CMK (cell line): ENCODE measurements at places on chromosomes 1 and 21.

DNA sequence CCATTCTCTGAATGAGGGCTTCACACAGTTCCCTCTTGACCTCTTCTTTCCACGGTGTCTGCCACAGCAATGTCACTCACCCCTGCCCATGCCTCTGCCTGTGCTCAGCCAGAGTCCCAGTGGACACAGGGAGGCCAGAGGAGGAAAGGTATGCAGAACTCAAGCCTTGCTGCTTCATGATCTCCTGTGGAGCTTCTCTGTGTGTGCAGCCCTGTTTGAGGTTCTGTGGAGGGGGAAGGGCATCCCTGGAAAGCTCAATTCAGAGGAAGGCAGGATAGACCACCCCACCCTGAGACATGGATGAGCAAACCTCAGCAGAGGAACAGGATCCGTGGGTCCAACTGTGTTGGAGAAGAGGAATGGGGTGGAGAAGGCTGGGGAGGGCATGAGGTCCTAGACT lies 2.0 kb downstream of the HCN3 start:
- DNase-seq: no peak

GRCh38 chr1:67390041-67390887 lies 39.9 kb downstream of the SERBP1 start:
- no peak for DNase-seq

- DNase-seq: no peak
These were observed 2.2 kb upstream of the KANK4 start for GRCh38 chr1:62321446-62321845.

GRCh38 chr1:96236156-96236739 lies 485.3 kb upstream of the PTBP2 start:
- peak; percentile 20 for DNase-seq

- no peak for DNase-seq
These were observed 27.8 kb upstream of the CLDN8 start for GRCh38 chr21:30243691-30244090.

DNA sequence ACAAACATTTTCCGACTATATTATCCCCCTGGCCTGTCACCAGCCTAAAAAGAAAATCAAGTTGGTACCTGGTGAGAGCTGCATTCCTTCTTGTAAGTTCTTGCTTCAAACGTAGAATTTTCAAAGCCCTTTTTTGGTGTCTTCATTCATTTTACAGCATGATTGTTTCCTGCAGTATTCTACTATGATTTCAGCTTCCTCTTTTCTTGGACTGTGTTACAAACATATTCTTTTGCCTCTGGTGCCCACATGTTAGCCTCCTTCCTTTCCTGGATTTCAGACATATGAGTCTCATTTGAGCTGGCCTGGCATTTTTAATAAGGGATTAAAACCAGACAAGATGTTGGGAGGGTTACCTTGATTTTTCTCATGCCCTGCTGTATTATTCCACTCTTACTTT lies 142.5 kb downstream of the PIGK start:
- DNase-seq: no peak

DNA sequence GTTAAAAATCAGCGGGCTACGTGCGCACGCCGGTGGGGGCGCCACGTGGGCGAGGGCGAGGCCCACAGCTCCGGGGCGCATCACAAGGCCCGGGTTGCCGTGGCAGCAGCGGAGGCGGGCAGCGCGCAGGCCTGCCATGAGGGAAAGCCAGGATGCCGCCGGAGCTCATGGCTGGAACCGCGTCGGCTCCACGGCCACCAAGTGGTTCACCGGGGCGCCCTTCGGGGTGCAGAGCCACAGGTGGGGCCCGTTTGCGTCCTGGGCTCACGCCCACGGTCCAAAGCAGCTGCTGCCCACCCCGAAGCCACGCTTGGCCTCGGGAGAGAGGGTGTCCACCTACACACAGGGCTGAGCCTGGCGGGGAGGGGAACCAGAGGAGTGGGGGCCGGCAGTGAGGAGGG lies 4.9 kb upstream of the TTC22 start:
- DNase-seq: no peak

DNA sequence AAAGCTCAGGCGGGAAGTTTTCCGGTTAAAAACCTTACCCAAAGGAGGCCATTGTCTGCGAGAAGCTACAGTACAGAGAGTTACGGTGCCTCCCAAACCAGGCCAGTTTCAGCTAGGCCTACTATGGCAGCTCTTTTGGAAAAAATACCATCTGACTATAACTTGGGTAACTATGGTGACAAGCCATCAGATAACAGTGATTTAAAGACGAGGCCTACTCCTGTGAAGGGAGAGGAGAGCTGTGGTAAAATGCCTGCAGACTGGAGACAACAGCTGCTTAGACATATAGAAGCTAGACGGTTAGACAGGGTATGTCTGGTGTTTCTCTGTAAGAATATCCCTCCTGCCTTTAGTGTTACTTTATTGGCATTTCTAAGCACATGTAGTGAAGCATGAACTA lies 165.9 kb downstream of the LRRC40 start:
- no peak for DNase-seq

GRCh38 chr1:93426181-93426580 lies 21.7 kb upstream of the FNBP1L start:
- no peak for DNase-seq

GRCh38 chr1:114112775-114113174 lies 40.9 kb downstream of the SYT6 start:
- DNase-seq: no peak

DNA sequence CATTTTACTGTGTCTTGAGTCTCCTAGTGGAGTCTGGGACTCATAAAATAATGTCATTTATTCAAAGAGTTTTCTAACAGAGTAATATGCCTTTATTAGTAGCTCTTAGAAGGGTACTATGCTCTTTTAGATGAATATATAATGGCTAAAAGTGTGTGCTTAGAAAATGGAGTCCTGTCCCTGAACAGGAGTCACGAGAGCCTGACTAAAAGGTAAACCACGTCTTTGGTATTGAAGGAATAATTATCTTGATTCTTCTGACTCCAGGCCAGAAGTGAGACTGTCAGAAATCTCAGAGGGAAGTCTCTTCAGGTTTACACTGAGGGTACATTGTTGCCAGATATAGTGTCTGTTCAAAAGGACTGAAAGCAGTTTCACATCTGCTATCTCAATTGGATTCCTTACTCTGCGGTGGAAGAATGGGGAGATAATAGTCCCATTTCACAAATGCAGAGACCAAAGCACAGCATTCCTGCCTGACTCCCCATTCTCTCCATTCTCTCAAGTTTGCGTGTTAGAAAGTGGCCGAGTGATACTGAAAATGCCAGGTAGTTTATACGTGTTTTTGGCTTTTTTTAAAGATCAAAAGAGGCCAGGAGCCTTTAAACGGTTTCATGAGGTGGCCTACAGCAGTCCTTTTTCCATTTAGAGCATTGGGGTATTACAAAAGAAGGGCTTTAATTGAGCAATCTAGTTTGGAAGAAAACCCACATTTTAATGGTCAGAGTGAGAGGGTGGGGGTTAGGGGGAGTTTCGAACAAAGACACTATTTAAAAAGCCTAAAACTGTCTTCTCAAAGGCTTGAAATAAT lies 176.6 kb downstream of the VPS13D start:
- DNase-seq: no peak

- no peak for DNase-seq
These were observed 7.1 kb downstream of the SLC37A1 start for GRCh38 chr21:42520628-42521253.

DNA sequence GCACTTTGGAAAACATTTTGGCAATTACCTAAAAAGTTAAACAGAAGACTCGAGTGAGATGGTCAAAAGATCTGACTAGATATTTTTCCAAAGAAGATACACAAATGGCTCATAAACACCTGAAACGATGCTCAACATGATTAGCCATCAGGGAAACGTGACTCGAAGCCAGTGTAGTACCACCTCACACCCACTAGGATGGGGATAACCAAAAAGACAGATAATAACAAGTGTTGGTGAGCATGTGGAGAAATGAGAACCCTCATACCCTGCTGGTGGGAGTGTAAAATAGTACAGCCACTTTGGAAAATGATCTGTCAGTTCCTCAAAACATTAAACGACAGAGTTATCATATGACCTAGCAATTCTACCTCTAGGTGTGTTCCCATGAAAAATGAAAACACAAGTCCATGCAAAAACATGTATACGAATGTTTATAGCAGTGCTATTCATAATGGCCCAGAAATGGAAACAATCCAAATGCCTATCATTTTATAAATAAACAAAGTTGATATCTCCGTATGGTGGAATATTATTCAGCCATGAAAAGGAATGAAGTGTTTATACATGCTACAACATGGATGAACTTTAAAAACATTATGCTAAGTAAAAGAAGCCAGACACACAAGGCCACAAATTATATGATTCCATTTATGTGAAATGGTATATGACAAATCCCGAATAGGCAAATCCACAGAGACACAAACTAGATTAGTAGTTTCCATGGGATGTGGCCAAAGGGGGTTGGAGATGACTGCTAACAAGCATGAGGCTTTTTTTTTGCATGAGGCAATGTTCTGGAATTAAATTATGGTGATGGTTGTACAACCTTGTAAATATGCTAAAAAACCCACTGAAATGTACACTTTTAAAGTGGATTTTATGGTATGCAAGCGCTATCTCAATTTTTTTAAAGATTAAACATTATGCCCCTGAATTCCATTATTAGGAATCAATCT lies 625.3 kb downstream of the KIF26B start:
- peak; percentile 17 for DNase-seq

DNA sequence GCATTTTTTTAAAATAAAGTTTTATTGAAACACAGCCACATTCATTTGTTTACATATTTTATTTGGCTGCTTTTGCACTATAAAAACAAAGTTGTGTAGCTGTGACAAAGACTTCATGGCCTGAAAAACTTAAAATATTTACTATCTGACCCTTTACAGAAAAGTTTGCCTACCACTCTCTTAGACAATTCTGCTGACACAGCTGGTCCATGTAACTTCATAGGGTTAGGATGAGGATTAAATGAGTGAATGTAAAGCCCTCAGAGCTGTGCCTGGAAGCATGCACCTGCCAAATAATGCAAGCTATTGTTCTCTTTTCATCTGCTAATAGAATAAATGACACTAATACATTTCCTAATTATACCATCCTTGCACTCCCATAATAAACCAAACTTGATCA lies 67.7 kb downstream of the FCRL5 start:
- DNase-seq: no peak

- DNase-seq: no peak
These were observed 104.1 kb upstream of the TMPRSS2 start for GRCh38 chr21:41611966-41612606.

DNA sequence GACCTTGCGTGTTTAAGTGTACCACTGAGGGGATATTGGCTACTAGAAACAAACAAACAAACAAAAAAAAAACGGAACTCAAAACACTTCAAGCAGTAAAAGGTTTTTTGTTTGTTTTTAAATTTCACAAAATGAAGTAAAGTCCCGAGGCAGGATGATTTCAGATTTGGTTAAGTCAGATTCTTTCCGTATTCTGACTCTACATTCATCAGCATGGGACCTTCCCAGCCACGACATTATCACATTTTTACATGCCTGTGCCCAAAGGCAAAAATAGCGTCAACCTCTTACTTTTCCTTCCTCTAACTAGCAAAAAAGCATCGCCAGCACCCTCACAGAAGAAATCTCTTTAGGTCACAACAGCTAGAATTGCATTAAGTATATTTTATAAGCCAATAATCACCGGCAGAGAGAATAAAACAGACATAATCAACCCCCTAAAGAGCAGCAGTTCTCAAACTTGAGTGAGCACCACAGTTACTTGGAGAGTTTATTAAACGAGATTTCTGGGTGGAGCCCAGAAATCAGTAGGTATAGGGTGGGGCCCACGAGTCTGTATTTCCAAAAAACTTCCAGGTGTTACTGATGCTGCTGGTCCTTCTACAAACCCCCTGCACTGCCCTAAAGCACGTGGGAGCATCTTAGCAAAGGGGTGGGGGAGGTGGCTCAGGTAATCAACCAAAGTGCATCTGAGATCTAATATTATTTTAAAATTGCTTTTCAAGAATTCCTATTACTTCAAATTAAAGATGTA lies 227.6 kb downstream of the RGS7 start:
- DNase-seq: no peak

GRCh38 chr1:172398193-172398592 lies 22.3 kb upstream of the C1orf105 start:
- no peak for DNase-seq

- no peak for DNase-seq
These were observed 19.4 kb downstream of the PDE4B start for GRCh38 chr1:65812065-65812464.

DNA sequence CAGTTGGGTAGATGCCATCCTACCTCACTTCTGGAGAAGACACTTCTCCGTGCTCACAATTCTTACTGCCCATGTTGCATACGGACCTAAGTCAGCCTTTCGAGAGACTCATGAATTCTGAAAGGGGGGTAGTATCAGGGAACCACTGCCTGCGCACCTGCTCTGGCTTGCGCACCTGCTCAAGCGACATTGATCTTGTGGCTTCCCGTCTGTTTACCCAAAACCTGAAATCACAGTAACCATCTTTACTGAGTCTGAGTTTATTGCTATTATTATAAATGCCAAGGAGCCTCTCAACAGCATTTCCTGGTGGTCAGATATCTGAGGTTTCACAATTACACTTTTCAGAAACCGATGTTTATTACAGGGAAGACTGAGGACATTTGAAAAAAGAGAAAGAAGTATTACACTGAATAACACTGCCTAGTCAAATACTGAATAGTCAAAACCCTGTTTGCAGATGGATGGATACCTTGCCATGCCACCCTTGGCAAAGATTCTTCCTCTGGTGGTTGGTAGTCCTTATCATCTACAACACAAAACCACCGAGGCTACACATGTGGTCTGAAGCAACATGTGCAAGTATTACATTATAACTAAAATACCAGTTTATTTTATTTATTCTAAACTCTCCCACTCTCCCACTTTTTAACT lies 208.7 kb downstream of the SIPA1L2 start:
- DNase-seq: no peak

DNA sequence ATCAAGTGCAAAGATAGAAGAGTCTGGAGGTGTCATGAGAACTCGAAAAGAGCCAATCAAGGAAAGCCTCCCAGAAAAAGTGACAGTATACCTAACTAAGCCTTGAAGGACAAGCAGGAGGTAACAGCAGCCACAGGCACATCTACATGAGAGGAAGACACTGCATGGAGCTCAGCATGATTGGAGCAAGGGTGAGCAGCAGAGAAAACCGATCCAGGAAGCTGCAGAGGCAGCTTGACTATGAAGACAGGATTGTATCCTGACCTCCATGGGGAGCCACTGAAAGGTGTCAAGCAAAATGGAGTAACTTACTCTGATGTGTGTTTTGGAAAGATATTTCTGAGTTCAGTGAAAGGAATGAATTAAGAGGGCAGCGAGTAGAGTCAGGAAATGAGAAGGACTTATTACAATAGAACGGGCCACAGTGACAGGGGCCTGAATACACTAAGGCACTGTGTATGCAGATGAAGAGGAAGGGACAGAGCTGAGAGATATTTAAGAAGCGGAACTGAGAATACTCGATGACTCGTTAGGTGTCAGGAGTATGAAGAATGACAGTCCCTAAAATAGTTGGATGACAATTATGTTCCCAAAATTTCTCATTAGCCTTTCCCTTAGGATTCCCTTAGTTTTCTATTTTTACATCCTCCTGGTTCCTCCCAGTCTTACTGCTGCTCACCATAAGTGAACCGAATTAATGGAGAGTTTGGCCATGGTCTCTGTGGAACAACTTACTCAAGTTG lies 139.3 kb upstream of the NFIA start:
- DNase-seq: no peak

- no peak for DNase-seq
These were observed 111.8 kb downstream of the OSBPL9 start for GRCh38 chr1:51728611-51729155.
